Pancreas (tissue), 10 donors: ENCODE measurements at places on chromosomes 5 and 9. TPM values are rescaled to one million over a fixed set of nuclear protein-coding genes. Genes with fewer than 3 reads are reported as not detected.

Gene PFN3
- not detected for polyA plus RNA-seq

Gene DOCK2
- polyA plus RNA-seq = 1.1 TPM

Gene CDHR2
- polyA plus RNA-seq = 0.23 TPM

Gene GARIN3
- polyA plus RNA-seq = not detected

Gene OMD
- polyA plus RNA-seq = 0.52 TPM

Gene ENHO
- polyA plus RNA-seq = 1.7 TPM

Gene ZNF300
- 6.5 TPM for polyA plus RNA-seq

Gene NUTM2G
- not detected for polyA plus RNA-seq

Gene DMRT3
- not detected for polyA plus RNA-seq

Gene ITGA2
- 0.61 TPM for polyA plus RNA-seq

Gene MYMK
- polyA plus RNA-seq = not detected

Gene GABRA1
- polyA plus RNA-seq = 0.45 TPM

Gene SVEP1
- 0.96 TPM for polyA plus RNA-seq

Gene SNX24
- 7.5 TPM for polyA plus RNA-seq

Gene FOXD4L4
- polyA plus RNA-seq = 0.07 TPM

Gene CD72
- polyA plus RNA-seq = 7.7 TPM

Gene BHMT2
- 2.8 TPM for polyA plus RNA-seq

Gene C5orf63
- 2.9 TPM for polyA plus RNA-seq

Gene LRRC70
- polyA plus RNA-seq = 2.0 TPM

Gene ORM2
- 0.34 TPM for polyA plus RNA-seq

Gene CDH6
- polyA plus RNA-seq = 0.57 TPM

Gene ECSCR
- 8.3 TPM for polyA plus RNA-seq

Gene PLK2
- 16.3 TPM for polyA plus RNA-seq

Gene ADAMTSL1
- polyA plus RNA-seq = 0.73 TPM

Gene SSBP2
- polyA plus RNA-seq = 20.7 TPM

Gene SYK
- polyA plus RNA-seq = 6.4 TPM

Gene TMC1
- polyA plus RNA-seq = not detected

Gene ACTBL2
- polyA plus RNA-seq = not detected

Gene MLANA
- not detected for polyA plus RNA-seq

Gene FUT7
- not detected for polyA plus RNA-seq

Gene LIX1
- polyA plus RNA-seq = 0.12 TPM

Gene CCNI2
- polyA plus RNA-seq = 1.8 TPM

Gene ROPN1L
- 0.46 TPM for polyA plus RNA-seq

Gene LHX3
- not detected for polyA plus RNA-seq

Gene SPAAR
- polyA plus RNA-seq = 1.6 TPM

Gene SLC38A9
- 11.6 TPM for polyA plus RNA-seq

Gene RGS14
- polyA plus RNA-seq = 30.9 TPM

Gene PCDHGA10
- 0.95 TPM for polyA plus RNA-seq

Gene PCDH12
- polyA plus RNA-seq = 1.6 TPM

Gene ZNF462
- polyA plus RNA-seq = 1.7 TPM

Gene HAVCR2
- polyA plus RNA-seq = 0.72 TPM
